ENCODE measurements at places on chromosomes 7 and 10. TPM values are rescaled to one million over a fixed set of nuclear protein-coding genes. Genes with fewer than 3 reads are reported as not detected.

DNA sequence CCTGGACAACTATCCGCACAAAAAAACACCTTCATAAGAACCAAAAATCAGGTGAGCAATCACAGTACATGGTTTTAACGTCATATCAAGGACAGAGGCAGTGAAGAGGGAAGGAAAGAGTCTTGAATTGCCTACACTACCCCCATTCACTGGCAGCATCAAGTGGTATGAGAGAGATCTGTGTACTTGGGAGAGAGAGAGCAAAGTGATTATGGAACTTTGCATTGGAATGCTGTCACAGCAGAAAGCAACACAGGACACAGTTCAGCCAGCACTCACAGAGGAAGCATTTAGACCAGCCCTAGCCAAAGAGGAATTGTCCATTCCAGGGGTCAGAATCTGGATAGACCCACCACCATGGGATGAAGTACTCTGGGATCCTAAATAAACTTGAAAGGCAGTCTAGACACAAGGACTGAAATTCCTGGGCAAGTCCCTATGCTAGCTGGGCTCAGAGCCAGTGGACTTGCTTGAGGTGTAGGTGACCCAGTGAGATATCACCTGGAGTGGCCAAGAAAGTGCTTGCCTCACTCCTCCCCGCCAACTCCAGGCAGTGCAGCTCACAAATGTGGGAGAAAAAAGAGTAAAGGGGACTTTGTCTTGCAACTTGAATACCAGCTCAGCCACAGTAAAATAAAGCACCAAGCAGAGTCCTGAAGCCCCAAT lies 30.5 kb upstream of the SFTPD start:
- peaks cover 4% of the 10 kb centered on the region for H3K4me1 ChIP-seq
- no peak overlapping the region for H3K27ac ChIP-seq
- peaks cover 26% of the 10 kb centered on the region for H3K27me3 ChIP-seq
- H3K4me3 ChIP-seq: no peak overlapping the region
- no peaks in the 10 kb centered on the region for H3K36me3 ChIP-seq

DNA sequence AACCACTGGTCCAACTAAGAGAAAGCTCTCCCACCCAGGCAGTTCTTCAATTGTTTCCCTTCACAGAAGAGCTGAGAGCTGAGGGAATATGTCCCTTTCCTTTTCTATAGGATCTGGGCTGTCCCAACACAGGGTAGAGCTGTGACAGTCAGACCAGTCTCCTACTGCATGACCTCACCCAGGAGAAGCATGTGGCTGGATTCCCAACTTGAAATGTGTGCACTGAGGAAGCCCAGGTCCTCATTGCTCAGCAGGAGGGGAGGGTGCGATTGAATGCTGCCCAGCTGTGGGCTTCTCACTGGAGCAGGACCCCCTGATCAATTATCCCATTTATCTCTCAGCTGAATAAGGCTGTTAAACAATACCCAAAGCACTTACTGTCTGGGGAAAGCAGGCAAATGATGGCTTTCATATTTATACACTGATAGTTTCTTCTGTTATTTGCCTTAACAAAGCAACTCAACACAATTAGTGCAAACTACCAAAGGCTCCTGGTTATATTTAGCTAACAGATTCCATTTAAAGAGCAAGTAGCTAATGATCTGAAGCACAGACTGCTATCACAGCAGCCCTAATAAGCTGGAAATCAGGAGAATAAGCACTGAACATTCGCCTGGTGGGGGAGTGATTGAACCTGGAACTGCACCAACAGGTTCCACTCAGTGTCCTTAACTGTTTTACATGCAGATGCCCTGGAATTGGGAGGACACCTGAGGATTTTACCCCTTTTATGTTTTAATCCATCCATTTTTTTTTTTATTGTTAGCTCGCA lies 508.8 kb downstream of the CCSER2 start:
- no peaks in the 10 kb centered on the region for H3K4me1 ChIP-seq
- no peak overlapping the region for H3K4me3 ChIP-seq
- H3K27me3 ChIP-seq: no peaks in the 10 kb centered on the region
- no peak overlapping the region for H3K27ac ChIP-seq
- no peaks in the 10 kb centered on the region for H3K36me3 ChIP-seq

- DNase-seq: no peak
- no peaks in the 10 kb centered on the region for H3K27me3 ChIP-seq
- H3K27ac ChIP-seq: no peak overlapping the region
- no peak overlapping the region for H3K4me3 ChIP-seq
Measured at GRCh38 chr10:79342295-79342761, 4.9 kb upstream of the PPIF start.

- H3K36me3 ChIP-seq: no peaks in the 10 kb centered on the region
- peaks cover 6% of the 10 kb centered on the region for H3K4me1 ChIP-seq
- no peak for DNase-seq
- H3K27ac ChIP-seq: no peak overlapping the region
Measured at GRCh38 chr7:128236924-128237586, 4.0 kb upstream of the LEP start.

DNA sequence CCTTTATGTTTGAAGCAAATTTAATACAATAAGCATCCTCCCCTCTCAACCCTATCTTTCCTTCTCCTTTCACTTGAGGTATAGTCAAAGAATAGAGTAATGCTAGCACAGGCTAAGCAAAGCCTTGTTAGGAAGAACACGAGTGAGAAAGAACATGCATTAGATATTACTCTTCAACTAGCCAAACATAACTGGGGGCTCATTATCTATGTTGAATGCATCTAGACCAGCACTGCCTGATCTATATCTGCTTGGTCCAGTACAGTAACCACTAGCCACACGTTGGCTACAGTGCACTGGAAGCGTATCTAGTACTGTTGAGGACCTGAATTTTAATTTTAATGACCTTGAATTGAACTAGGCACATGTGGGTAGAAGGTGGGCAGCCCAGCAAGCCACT lies 21.0 kb downstream of the SFMBT2 start:
- H3K27me3 ChIP-seq: no peaks in the 10 kb centered on the region
- no peak for DNase-seq
- H3K27ac ChIP-seq: no peak overlapping the region
- no peak overlapping the region for H3K4me3 ChIP-seq
- no peaks in the 10 kb centered on the region for H3K36me3 ChIP-seq
- peaks cover 29% of the 10 kb centered on the region for H3K4me1 ChIP-seq

DNA sequence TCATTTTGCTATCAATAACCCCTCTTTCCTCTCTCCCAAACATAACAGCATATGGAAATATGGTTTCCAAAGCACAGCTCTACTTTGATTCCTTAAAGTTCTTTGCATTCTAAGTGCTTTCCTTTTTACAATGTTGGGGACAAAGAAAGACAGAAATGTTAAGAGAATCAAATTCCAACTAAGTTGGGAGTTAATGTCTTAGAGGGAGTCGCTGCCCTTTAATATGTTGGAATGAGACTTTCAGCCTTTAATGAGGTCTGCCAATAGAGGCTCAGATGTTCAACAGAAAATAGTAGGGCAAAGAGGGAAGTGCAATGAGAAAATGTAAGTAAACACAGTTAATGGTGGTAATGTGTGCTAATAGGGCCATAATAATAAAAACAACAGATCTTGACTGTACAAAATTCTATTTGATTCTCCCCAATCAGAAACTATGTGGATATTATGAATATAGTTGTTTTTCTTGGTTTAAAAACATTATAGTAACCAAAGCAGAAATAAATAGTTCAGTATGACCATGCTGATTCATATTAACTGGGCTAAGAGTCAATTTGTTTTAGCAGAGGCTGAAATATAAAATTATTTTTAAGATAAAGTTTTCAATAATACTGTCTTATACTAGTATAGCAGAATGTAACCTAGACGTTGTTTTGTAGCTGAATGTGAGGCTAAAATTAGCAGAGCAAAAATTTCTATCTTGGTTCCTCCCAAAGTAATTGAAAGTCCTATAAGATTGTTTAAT lies 10.3 kb downstream of the HYCC1 start:
- no peak overlapping the region for H3K4me3 ChIP-seq
- H3K27me3 ChIP-seq: no peaks in the 10 kb centered on the region
- DNase-seq: no peak
- no peaks in the 10 kb centered on the region for H3K36me3 ChIP-seq
- no peaks in the 10 kb centered on the region for H3K4me1 ChIP-seq
- H3K27ac ChIP-seq: no peak overlapping the region

Gene CDK14
- 0.47 TPM for total RNA-seq

Gene NME8
- not detected for total RNA-seq

Gene DPY19L1
- total RNA-seq: 7.2 TPM

Gene TEX36
- not detected for total RNA-seq

Gene EGFR
- total RNA-seq: not detected

Measured in CD4-positive, alpha-beta T cell (primary cell).